ENCODE measurements at places on chromosomes 7 and 10. TPM values are rescaled to one million over a fixed set of nuclear protein-coding genes. Genes with fewer than 3 reads are reported as not detected.

DNA sequence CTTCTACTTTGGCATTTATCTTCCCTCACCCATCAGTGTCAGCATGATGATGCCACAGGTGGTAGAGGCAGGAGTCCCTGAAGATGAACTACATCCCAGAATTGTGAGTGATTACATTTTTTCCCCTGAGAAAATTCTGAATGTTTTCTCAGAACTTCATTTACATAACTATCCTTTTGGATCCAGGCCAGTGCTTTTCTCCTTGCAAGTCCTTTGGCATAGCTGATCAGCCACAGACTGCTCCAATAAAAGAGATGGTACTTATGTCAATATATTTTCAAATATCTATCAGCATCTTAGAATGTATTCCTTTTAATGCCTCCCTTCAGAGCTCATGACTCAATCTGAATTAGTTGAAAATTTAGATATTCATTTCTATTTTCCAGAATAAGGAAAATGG lies 135.5 kb downstream of the IQUB start:
- no peak for DNase-seq

DNA sequence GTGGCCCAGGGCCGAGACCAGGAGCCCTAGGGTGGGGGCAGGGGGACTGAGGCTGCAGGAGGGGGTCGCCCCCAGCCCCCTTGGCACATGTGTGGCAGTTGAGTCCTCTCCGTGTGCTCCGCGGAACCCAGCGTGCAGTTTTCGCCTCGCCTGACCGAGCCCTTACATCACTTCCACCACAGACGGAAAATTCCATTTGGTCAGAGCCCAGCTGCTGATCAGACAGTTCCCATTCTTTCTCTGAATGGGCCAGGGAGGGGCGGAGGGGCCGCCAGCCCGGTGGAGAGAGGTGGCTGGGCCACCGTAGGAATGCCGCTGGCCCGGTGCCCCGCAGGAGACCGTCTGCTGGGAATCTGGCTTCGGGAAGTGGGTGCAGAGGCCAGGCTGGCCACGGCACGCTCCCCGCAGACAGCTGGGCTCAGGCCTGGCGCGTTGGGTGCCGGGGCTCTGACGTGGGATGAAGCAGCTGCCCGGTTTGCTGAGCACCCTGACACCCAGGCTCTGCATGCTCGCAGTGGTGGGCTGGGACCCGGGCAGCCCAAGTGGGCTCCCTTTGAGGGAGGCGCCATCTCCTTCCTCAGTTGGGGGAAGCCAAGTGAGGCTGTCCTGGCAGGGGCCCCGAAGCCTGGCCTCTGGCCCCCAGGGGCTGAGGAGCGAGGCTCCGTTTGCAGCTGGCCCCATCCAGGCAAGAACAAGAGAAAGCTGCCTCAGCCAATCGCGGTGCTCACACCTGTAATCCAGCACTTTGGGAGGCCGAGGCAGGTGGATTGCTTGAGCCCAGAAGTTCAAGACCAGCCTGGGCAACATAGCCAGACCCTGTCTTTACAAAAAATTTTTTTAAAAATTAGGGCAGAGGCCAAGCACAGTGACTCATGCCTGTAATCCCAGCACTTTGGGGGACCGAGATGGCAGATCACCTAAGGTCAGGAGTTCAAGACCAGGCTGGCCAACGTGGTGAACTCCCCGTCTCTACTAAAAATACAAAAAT lies 9.9 kb downstream of the TTYH3 start:
- no peak for DNase-seq

DNA sequence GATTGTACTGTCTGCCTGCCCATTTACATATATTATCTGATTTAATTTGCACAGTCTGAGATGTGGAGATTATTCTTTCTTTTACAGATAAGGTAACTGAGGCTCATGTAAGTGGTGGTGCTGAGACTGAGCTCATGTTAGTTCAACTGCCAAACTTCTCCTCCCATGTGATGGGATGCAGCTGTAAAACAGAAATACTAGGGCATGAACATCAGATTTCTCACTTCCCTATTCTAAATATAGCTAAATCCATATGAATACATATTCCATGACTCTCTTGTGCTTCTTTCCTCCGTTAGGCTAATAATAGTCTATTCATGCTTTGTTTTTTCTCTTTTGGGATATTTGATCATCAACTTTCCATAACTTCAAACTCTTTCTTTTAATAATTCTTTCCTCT lies 84.7 kb downstream of the PTPRZ1 start:
- DNase-seq = no peak

DNA sequence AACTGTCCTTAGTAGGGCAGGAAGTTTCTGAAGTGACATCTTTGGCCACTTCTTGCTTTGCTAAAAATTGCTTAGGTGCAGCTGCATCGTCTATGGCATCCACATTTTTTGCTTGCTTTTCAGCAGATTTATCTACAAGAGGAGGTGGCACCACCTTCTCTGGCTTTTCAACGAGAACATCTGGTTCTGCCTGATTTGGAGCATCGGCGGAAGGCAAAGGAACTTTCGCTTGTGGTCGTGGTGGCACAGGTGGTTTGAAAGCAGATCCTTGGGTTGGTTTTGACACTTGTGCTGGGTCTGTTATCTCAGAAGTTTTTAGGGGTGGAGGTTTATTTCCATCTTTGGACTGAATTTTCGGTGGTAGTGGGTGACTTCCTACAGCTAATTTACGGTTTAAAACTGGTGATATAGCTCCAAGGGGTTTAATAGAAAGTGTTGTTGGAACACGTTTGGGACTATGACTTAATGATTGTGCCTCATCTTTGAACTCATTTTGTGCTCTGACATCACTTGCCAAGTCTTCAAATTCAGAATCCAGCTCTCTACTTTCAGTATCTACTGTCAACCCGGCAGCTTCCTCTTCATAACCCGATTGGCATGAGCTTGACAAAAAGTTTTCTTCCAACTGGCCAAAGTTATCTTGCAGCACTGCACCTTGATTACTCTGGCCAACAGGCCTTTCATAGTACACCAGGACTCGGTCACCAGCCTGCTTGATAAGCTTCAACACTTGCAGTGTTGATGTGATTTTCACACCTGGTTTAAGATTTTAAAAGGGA lies 44.0 kb downstream of the SLC18A2 start:
- DNase-seq = no peak

GRCh38 chr7:37756797-37757551 lies 73.4 kb downstream of the GPR141 start:
- DNase-seq = no peak

DNA sequence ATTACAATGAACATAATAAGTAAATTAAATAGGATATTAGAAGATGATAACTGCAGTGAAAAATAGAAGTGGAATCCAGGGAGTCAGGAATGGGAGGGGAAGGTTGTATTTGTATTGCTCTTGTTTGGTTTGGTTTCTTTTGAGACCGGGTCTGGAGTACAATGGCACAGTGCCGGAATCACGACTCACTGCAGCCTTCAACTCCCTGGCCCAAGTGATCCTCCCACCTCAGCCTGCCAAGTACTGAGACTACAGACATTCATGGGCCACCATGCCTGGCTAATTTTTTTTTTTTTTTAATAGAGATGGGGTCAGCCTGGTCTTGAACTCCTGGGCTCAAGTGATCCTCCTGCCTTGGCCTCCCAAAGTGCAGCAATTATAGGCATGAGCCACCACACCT lies 59.9 kb upstream of the LRRC4 start:
- DNase-seq = no peak

DNA sequence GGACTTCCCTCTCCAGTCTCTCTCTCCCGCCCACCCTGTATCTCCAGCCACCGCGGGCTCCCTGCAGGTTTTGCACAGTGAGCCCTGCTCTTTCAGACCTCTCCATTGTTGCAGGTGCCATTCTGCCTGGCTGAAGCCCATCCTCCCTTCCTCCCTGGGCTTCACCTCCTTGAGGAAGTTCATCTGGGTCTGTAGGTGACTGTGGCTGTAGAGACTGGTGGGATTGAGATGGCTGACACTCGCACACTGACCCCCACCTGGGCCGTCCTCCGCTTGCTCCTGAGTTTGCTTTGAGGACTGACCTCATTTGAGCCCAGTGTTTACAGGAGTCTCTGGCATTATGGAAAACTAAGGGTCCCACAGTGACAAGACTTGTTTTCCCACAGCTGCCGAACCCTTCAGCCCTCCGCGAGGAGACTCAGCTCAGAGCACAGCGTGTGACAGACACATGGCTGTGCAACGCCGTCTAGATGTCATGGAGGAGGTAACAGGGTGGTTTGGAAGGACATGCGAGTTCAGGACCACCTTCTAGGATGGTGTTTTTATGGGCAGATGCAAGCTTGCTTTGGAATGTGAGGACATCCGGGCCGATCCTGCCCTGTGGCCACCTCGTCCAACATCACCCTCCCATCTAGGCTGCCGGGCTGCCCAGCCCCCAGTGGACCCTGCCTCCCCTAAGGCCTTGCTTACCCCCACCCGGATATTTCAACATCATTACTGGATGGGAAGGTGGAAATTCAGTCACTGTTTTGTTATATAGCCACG lies 9.3 kb downstream of the PLAC9 start:
- no peak for DNase-seq

DNA sequence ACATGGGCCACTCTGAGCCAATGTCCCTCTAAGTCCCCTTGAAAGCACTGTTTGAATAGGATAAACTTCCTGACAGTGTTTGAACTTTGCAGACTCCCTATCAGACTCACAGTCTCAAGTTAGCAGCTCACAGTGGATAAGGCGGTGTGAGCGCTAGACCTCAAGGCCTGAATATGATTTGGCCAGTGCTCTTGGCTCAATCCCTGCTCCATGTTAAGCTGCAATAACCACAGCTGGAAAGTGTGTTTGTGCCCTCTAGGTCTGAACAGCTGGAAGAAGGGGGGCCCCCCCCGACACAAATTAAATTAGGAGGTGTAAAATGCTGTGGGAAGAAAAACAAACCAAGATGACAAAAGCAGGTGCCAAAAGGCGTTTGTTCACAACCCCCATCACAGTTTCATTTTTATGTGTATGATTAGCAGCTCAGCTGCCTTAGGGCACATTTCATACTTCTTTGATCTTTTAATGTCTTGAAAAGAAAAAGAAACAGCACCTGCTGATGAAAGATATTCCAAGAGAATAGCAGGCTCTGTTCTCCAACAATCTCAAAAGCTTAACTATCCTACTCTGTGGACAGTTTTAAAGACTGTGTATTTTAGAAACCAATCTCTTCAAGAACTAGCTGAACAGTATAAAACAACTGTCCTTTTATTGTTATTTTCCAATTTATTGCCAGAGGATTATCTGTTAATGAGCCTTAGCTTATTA lies 167.6 kb downstream of the SNX13 start:
- DNase-seq = no peak

- no peak for DNase-seq
These were observed 111.6 kb downstream of the MAGI2 start for GRCh38 chr7:79341902-79342301.

DNA sequence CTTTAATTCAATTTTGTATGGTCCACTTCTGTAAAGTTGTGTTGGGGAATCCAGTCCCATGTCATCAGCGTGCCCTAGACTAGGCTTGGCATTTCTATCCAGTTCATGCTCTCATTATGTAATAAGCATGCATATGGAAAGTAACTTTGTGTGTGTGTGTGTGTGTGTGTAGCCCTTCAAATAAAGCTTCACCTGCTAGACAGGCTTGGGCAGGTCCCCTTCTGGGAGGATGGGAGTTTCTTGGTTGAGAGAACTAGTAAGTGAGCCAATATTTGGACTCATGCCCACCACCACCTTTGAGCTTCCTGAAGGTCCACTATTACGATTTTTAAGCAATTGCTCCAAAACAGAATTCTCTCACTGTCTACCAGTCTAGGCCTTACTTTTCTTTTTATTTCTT lies 6.9 kb downstream of the BZW2 start:
- no peak for DNase-seq

DNA sequence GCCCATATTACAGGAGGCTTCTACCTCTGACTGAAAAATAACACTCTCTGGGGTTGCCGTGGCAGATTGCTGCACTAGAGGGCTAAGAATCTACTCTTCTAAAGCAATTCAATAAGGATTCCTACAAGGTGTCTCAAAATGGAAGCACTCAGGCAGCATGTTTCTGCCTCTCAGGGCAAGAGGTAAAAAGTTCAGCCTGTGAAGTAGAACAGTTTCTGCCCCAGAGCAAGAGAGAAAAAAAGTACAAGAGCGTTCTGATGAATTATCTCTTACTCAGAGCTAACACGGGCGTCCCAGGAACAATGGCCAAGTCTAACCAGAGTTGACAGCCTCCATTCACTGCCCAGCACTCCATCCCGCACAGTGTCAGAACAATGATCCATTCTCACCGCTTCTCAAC lies 71.3 kb upstream of the TES start:
- DNase-seq = no peak

- no peak for DNase-seq
These were observed 660.8 kb downstream of the MAGI2 start for GRCh38 chr7:78792624-78793023.

DNA sequence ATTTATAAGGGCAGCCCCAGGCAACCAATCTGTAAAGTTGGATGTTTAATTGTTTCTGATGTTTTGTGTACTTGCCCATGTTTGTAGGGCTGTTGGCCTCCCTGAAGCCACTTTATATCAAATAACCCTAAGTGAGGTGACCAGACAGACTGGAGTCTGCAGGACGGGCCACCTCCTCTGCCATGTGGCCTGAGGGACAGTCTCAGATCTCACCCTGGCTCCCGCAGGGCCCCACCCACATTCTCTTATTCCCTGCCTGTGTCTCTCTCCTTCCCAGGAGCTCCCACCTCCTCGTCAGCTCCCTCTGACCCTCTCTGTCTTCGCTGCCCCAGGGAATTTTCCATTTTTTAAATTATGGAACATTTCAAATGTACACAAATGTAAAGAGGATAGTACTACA lies 9.5 kb upstream of the C10orf71 start:
- DNase-seq = no peak

DNA sequence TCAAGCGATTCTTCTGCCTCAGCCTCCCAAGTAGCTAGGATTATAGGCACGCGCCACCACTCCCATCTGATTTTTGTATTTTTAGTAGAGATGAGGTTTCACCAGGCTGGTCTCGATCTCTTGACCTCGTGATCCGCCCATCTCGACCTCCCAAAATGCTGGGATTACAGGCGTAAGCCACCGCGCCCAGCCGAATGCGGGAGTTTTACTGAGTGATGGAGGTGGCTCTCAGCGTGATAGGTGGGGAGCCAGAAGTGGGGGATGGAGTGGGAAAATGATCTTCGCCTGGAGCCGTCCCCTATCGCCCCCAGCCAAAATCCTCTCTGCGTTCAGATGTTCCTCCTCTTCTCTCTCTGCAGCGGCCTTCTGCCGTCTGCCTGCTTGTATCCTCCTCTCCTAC lies 348.4 kb upstream of the NPSR1 start:
- no peak for DNase-seq

DNA sequence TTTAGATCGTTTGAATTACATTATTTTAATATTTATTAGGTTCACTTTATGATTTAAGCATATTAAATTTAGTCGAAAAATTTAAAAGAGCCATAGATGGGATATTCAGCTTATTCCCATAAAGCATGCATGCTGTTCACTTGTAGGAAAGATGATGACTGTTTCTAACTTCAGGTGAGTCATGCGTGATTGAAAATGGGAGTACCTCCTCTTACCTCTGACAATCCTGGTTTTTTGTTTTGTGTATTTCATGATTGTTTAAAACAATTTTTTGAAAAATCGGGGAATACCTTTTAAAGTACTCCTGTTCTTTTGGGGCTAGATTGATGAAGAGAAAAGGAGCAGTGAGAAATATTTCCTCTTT lies 1.4 kb downstream of the TNKS2 start:
- no peak for DNase-seq

GRCh38 chr7:111014079-111014478 lies 76.8 kb upstream of the LRRN3 start:
- no peak for DNase-seq

LRMDA gene
- total RNA-seq = not detected

THSD7A gene
- not detected for total RNA-seq

ASIC3 gene
- 2.8 TPM for total RNA-seq

CAMK1D gene
- total RNA-seq = 4.2 TPM

CYP3A7 gene
- not detected for total RNA-seq

CDHR1 gene
- 0.29 TPM for total RNA-seq

CYP2C8 gene
- total RNA-seq = not detected

HERC4 gene
- 48.8 TPM for total RNA-seq

Data from activated CD8-positive, alpha-beta T cell treated with anti-CD3 and anti-CD28 coated beads, Interleukin-2, amount 10 ng/mL, durations not matched to agents 7 days and 5 days (primary cell).